ENCODE measurements at places on chromosomes 12 and 14.

- DNase-seq, result no peak
These were observed 986 bp downstream of the TSSK4 start for GRCh38 chr14:24206260-24207103.

GRCh38 chr14:91231446-91231845 is 13.1 kb downstream of the GPR68 start:
- DNase-seq, result no peak

- DNase-seq, result no peak
These were observed 2.0 kb upstream of the STON2 start for GRCh38 chr14:81402123-81402495.

GRCh38 chr12:95412482-95413311 is 61.3 kb upstream of the METAP2 start:
- DNase-seq, result no peak

Data from stimulated activated CD4-positive, alpha-beta T cell treated with anti-CD3 and anti-CD28 coated beads, Interleukin-1b, Interleukin-23, amount 100 ng/mL, for 48 hours (primary cell).